ENCODE measurements at places on chromosomes 2 and 18.
A peak's percentile ranks its signal among the peaks of the same experiment; 100 is the strongest.

- no peak for DNase-seq
Observed at GRCh38 chr2:72041638-72042111, 106.0 kb downstream of the CYP26B1 start.

DNA sequence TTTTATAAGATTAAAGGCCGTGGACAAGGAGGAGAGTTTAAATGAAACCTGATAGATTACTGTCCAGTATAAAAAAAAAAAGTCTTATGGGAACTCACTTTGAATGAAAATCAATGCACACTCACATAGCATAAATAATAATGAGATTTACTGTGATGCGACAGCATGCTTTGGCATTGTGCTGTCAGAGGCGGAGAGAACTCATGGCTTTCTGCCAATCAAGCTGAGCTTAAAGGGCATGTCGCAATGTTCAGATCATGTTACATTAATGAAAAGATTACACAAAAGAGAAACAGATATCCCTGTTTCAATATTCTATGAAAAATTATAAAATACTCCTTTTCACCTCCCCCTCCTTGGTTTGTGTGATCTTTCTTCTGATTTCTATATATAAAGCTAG, 310.8 kb downstream of the ERBB4 start:
- no peak for DNase-seq

GRCh38 chr2:126700677-126701076, 44.7 kb downstream of the GYPC start:
- no peak for DNase-seq

DNA sequence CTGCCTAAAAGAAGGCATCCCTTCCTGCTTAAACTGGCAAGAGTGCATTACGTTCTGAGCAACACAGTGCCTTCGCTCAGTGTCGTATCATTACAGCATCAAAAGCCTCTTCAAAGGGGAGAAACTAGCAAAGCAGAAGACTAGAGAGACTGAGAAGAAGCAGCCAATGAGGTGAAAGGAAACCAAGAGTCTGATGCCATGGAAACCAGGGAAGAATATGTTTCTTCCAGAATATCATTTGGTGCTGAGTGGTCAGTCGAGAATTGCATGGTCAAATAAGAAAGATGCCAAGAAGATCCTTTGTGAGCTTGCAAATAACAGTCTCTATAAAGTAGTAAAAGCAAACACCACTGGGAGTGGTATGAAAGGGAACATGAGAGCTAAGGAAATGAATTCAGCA, 312.1 kb upstream of the CHST9 start:
- no peak for DNase-seq

DNA sequence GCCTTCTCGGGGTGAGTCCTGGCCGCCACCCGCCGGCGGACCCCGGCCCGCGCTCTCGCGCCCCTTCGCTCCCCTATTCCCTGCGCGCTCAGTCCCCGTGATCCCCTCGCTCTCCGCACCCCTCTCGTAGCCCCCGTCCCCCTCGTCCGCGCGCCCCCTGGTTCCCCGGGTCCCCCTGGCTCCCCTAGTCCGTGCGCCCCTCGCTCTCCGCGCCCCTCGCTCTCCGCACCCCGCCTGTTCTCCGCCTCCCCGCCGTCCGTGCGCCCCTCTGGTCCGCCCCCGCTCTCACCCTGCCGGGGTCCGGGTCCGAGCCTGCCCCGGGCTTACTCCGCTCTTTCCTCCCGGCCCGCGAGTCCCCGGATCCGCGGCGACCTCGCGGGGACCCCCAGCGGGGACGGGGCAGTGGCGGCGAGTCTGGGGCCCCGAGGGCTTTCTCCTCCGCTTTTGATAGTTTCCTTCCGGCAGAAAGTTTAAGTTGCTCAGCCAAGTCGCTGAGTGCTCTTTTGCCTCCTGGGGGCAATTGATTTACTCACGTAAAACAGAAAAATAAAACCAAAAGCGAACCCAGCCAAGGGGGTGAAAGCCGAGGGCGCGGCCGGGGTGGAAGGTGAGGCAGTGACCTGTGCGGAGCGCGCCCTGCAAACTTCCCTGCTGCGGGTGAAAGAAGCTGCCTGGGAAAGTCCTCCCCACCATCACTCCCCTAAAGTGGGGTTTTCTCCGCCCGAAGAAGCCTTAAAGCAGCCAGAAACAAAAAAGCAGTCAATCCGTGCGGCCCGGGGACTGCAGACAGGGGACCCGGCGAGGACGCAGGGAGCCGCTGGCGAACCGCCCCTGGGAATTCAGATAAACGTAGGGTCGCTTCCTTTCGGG, 568 bp downstream of the RAB31 start:
- no peak for DNase-seq

DNA sequence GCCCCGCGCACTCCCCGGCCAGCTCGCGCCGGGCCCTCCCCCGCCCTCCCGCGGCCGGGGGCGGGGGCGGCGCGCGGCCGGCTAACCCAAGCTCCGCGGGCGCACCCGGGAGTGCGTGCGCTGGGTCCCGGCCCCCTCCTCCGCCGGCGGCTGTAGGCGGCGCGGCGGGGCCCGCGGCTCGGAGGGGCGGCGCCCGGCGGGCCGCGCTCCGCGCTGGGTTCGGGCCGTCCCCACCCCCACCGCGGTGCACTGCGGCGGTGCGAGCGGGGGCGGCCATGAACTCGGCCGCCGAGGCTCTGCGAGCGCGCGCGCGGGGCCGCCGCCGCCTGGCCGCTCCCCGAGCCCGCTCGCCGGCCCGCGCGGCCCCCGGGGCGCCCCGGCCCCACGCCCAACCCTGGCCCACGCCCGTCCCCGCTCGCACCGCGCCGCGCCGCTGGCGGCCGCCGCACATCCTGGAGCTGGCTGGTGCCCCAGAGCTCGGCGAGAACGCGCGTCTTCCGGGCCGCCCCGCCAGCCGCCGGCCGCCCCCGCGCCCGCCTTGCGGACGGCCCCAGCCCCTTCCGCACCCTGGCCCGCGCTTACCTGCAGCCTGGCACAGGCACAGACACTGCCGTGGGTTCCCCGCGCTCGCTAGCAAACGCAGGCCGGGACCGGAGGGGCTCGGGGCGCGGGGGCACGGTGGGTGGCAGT, at the start of gene ZBTB14:
ZBTB14 (minus strand) TSS at position 496 of the 690 bp plus-strand sequence. CDS start 2,480 bp downstream, outside the sequence.
- peak; percentile 79 for DNase-seq

DNA sequence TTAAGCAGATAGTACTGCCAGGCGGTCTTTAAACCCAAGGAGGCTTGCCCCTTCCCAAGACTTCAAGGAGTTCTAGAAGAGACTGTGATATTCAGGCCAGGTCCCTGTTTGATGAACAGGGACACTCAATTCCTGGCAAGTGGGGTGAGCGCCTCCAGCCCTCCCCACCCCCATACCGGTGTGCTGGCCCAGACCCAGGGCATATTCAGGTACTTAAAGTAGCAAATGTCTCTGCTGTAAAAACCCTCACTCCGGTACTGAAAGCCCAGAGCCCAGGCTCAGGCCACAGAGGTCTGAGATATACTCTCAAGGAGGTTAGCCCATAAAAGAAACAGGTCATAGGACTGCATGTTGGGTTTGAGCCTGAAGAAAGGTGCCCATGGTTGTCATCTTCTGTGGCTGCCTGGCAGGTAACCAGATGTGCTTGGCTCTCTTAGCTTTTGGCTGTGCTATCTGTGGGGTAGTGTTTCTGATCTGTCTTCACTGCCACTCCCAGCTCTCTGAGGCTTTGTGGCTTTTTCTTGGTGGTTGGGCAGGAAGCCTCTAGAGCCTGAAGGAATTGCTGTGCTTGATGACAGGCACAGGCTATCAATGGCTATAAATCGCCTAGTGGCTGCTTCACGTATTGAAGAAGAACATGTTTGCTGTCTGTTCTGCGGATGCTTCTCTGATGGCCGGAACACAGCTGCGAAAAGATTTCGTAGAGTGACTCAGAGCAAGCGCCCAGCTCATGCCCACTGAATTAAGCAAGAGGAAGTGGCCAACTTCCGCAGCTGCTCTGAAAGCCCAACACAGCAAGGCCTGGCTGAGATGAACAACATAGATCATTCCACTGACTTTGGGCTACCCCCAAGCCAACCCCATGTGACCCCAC, 63.3 kb upstream of the ALPP start:
- DNase-seq, result peak; percentile 53

DNA sequence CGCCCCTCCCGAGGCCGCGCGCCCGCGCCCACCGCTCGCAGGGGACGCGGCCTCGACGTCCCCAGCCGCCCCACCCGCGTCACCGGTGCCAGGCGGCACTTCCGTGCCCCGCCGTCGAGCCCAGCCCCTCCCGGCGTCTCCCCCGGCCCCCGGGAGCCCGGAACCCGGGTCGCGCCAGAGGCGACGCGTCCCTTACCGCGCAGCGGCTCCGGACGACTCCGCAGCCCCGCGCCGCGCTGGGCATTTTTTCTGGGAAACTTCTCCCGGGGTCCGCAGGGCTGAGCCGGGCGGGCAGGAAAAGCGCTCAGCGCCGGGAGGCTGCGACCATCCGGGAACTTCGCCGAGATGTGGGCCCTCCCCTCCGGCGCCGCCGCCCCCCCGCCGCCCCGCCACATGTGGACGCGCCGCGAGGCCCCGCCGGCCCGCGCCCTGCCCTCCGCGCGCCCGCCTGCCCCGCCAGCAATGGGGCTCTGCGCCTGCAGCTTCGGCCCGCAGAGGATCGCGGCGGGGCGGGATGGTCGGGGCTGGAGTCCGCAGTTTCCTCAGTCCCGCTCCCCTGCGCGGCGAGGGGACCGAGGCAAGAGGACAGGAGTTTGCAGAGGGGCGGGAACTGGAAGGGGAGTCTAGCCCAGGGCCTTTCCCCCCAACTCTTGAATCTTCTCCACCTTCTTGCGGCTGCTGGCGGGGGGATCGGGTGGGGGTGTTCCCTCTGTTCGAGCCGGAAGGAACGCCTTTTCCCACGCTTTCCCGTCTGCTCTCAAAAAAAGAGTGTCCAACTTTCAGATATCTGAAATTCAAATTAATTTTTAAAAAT, 81.5 kb downstream of the CHRNA1 start:
- DNase-seq, result peak; percentile 60

DNA sequence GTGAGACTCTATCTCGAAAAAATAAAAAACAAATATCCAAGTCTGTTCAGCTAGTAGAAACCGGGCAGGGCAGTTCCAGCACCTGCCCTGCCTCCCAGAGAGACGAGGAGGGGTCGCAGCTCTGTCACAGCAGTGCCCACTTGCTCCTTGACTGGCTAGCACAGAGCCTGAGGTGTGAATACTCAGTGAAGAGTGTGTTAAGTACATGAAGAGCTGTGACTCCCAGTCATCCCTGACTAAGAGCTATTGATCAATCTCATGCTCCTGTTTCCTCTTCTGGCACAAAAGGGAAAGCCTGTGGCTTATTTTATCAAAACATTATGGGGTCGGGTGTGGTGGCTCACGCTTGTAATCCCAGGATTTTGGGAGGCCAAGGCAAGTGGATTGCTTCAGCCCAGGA, 83.0 kb upstream of the FZD7 start:
- no peak for DNase-seq

GRCh38 chr18:49285627-49286026, 174.8 kb downstream of the DYM start:
- DNase-seq, result no peak

GRCh38 chr2:143623909-143624260, 494.7 kb downstream of the ARHGAP15 start:
- DNase-seq, result no peak

- no peak for DNase-seq
Observed at GRCh38 chr2:105143467-105144151, 97.9 kb upstream of the GPR45 start.

DNA sequence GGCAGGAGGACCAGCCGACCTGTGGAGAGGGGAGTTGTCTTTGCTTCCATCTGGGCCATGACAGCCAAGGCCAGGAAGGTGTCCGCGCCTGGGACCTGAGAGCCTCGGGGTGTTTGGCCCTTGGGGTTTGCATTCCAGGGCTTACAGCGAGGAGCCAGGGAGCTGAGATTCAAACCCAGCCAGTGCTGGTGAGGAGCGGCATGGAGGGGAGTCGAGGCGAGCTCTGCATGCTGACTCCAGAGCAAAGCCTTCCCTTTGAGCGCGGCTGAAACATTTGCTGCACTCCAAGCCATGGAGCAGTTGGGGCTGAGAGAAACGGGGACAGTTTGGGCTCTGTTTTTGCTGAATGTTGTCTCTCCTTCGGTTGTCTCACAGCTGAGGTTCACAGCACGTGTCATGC, 77.4 kb downstream of the TWIST2 start:
- no peak for DNase-seq

GRCh38 chr2:8081130-8081529, 600.7 kb upstream of the ID2 start:
- DNase-seq, result no peak

- DNase-seq, result no peak
Observed at GRCh38 chr18:61616111-61616610, 276.6 kb downstream of the RNF152 start.

Data from T-cell (primary cell).